RWPE1 (cell line): ENCODE measurements at places on chromosomes 1 and 21.

DNA sequence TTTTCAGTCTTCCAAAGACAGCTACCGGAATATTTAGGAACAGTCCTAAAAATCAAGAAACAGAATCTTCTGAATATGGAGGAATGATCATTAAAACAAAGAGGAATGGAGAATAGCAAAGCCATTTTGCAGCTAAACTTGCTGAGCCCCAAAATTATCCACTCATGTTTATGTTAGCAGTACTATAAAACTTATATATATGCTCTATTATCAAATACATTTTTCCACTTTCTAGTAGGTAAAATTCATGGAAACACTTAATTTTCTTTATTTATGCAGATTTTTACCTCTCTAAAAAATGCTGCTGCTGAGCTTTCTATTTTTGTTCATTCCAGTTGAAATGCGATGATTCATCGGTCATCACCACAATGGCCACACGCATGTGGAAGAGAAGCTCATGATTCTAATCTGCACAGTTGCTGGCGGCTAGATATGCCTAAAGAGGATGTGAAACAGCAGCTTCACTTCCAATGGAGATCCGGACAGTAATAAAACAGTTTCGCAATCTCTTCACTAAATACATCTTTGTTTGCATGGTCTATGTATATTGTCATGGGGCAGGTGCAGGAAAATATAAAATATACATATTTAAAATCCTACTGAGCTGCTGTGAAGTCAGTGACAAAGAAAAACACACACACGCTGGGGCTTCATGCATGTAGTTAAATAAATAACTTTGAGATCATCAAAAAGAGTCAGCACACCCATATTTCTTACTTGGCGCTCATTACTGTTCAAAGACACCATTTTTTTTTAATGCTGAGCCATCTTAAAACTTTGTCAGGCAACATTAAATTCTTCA is 292.2 kb downstream of the SMYD3 start:
- no peak for DNase-seq

DNA sequence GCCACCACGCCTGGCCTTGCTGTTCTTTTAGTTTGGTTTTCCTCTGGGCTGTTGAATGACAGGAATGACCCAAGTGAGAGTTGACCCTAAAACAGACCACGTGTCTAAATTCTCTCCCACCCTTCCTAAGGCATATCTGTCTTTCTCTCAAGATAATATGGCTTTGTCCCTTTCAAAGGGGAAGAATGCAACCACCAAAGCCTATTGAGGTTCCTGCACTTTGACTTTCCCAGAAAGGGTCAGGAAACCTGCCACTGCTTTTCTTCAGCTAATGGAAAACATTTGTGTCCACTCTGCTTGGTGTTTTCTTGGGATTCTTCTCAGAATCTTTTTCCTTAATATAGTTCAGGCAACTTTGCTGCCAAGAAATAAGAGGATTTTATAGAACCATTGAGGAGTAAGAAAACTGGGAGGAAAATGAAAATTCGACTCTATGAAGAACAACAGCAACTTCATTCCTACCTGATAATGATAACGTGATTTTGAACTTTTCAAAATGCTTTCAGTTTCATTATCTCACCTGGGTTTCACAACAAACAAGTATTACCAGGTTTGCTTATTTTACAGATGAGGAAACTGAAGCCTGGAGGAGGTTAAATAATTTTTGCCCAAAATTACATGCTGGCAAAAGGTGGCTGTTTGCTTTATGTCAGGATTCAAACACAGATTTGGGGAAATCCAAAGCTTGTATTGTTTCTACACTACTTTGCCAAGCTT is 6.9 kb downstream of the PLPP3 start:
- DNase-seq, result no peak

DNA sequence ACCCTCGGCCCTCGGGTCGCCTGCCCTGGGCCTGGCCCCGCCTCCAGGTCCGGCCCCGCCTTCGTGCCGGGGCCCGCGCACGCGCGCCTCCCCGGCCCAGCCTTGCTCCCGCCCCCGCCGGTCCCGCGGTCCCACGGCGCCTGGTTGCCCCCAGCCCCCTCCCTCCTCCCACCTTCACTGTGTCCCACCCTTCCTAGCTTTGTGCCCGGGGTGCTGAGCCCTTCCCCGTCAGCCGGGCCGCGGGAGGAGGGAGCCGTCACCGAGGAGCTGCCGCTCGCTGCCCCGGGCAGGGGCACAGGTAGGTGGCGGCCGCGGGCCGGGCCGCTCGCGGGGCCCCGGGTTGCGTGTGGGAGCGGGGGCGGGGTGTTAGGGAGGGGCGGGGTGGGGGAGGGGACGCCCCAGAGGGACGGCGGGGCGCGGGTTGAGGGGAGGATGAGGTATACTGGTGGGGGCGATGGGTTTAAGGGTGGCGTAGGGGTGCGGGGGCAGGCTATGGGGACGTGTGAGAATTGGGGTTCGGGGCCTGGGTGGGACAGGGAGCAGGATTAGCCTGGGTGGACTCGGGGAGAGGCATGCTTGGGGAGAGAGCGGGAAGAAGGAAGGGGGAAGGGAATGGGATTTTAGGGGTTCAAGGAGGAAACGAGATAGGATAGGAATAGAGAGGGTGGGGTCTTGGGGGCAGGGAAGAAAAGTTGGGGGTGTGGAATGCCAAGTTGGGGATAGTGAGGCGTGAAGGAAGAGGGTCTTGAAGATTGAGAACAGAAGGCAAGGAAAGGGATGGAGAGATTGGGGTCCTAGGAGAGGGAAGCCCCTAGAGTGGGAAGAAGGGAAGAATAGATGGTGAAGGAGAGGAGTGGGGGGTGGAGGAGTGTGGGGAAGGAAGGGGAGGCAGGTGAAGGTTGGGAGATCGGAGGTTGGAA is at the start of gene LRRC42:
TSS of gene LRRC42 (plus strand) at position 99 of the 920 bp plus-strand sequence. CDS start 5,650 bp downstream, outside the sequence.
- peak; percentile 93 for DNase-seq

- DNase-seq, result no peak
Measured at GRCh38 chr1:186671136-186671825, 8.9 kb downstream of the PTGS2 start.

- no peak for DNase-seq
Measured at GRCh38 chr1:12075195-12076114, 12.4 kb downstream of the TNFRSF8 start.

- DNase-seq, result no peak
Measured at GRCh38 chr1:244137725-244138124, 86.6 kb downstream of the ZBTB18 start.

DNA sequence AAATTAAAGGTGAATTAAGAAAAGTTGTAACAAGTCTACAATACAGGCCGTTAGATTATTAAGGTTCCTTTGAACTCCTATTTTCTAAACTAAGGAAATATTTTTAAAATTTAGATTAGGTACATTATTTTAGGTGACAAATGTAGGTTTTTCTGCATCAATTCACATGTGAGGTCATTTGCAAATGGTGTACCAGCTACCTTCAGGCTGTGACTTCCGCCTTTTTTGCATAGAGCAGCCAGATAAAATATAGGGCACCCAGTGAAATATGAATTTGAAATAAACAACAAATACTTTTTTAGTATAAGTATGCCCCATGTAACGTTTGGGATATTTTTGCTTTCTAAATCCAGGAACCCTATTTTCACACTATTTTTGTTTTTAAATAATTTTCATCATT is 544.0 kb downstream of the LMO4 start:
- DNase-seq, result no peak

- no peak for DNase-seq
Measured at GRCh38 chr1:87959236-87959635, 630.6 kb downstream of the LMO4 start.

DNA sequence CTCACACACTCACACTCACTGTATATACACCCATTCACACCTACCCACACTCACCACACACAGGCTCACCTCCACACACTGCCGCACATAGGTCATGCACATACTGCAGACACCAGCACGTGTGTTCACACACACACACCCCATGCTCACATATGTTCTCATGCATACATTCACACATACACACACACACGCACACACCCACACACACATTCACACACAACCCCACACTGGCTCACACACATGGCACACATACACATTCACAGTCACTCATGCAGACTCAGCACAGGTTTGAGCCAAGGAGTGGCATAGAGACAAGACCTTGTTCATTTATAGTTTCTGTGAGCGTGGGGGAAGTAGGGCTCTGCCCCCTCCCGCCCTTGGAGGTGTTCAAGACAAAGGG is 41.1 kb upstream of the SLC30A1 start:
- no peak for DNase-seq

- DNase-seq, result no peak
Measured at GRCh38 chr1:228748431-228748830, 13.2 kb downstream of the RHOU start.

DNA sequence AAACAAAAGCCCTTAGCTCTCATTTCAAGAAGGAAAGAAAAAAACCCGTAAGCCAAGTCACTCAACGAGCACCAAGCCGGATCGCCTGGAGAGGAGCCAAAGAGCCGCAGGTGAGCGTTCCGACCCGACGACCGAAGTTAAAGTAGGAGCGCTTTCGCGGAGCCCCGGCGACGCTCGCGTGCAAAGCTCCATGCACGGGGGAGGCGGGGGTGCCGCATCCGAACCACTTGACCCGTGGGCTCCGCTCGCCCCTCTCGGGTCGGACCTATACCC is 382 bp downstream of the GPBP1L1 start:
- peak; percentile 45 for DNase-seq

DNA sequence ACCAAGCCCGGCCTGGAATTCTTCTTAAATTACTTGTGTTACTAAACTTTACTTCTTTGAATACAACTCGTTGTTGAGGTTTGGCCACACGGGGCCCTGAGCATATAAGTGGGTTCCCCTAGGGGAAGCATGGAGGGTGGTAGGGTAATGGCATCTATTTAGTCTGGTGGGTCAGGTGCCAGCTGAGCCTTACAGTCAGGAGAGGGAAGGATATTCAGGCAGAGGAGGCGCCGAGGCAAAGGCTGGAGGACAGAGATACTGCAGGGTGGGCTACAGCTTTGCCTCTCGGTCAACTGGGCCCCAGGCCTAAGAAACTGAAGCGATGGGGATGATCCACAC is 424 bp upstream of the NECAP2 start:
- DNase-seq, result no peak

- no peak for DNase-seq
Measured at GRCh38 chr21:35367553-35367952, 318.5 kb upstream of the RUNX1 start.

- no peak for DNase-seq
Measured at GRCh38 chr1:151984313-151984956, 9.2 kb downstream of the S100A10 start.

GRCh38 chr1:119946724-119947123 is 50.4 kb upstream of the ADAM30 start:
- DNase-seq, result no peak

DNA sequence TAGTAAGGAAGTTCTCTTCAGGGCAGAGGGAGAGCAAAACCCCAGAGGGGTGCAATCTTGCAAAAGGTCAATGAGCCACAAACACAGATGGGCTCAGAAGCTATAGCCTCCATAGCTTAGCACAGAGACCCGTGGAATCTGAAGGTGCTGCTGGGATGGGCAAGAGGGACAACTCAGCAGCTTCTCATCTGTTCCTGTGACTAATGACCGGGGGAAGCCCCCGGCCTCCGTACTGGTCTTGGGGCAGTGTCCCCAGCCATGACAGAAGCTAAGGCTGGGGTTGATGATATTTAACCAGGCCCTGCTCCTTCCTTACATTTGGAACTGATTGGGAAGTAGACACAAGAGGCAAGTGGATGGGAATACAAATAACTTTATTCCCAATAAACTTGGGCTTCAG is 19.1 kb downstream of the EXOC8 start:
- DNase-seq, result no peak

DNA sequence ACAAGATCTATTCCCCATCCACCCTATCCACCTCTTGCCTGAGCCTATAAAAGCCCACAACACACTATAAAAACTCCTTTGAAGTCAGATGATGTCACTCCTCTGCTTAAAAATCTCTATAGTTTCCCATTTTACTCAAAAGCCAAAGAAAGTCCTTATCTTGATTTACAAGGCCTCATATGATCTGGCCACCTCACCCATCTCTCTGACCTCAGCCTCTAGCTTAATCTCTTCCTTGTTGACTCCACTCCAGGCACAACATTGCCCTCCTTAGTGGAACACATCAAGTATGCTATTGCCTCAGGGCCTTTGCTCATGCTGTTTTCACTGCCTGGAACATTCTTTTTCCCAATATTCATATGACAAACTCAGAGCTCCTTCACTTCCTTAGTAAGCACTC is 33.3 kb downstream of the ZNF281 start:
- no peak for DNase-seq

GRCh38 chr1:173570370-173571007 is 32.4 kb downstream of the SLC9C2 start:
- no peak for DNase-seq

DNA sequence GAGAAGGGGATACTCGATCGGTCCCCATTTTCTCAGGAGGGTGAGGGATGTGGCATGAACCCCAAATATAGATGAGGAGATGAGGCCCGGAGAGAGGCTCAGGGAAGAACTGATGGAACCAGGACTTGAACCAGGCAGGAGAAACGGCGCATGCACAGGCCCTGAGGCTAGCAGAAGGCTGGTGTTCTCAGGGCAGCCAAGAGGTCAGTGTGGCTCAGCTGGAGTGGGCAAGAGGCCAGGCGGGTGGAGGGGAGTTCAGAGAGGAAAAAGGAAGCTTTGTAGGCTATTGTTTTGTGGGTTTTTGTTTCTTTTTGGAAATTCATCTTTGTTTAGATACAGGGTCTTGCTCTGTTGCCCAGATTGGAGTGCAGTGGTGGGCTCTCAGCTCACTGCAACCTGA is 122.0 kb downstream of the LACTBL1 start:
- no peak for DNase-seq

DNA sequence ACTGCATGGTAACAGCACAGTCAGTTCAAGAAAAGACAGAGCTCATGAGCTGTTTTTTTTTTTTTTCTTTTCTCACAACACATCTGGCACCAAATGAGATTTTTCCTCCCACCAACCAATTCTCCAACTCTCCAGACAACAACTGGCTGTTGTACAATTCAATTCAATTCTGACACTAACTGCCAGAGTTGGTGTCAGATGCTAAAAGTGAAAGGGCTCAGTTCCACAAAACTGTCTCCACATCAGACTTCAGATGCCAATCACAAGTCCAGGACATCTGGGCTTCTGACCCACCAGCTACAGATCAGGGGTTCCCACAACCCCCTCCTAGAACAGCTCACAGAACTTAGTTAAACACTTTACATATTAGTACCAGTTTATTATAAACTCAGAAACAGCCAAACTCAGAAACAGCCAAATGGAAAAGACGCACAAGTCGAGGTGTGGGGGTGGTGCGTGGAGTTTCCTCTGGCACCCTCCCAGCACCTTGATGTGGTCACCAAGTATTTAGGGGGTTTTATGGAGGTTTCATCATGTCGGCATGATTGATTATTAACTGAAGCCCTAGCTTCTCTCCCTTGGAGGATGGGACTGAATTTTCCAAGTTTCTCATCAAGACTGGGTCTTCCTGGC is 39.2 kb upstream of the LRRC8D start:
- no peak for DNase-seq
